ENCODE measurements at places on chromosomes 4 and X. TPM values are rescaled to one million over a fixed set of nuclear protein-coding genes. Genes with fewer than 3 reads are reported as not detected.

Gene INTS6L
- total RNA-seq, result 2.5 TPM

Gene NHS
- 0.07 TPM for total RNA-seq

Gene CT55
- total RNA-seq, result not detected

Gene VCX3B
- total RNA-seq, result not detected

Gene MAGEA1
- 0.07 TPM for total RNA-seq

GRCh38 chr4:108814326-108814725, 51.5 kb upstream of the ETNPPL start:
- no peak for DNase-seq

DNA sequence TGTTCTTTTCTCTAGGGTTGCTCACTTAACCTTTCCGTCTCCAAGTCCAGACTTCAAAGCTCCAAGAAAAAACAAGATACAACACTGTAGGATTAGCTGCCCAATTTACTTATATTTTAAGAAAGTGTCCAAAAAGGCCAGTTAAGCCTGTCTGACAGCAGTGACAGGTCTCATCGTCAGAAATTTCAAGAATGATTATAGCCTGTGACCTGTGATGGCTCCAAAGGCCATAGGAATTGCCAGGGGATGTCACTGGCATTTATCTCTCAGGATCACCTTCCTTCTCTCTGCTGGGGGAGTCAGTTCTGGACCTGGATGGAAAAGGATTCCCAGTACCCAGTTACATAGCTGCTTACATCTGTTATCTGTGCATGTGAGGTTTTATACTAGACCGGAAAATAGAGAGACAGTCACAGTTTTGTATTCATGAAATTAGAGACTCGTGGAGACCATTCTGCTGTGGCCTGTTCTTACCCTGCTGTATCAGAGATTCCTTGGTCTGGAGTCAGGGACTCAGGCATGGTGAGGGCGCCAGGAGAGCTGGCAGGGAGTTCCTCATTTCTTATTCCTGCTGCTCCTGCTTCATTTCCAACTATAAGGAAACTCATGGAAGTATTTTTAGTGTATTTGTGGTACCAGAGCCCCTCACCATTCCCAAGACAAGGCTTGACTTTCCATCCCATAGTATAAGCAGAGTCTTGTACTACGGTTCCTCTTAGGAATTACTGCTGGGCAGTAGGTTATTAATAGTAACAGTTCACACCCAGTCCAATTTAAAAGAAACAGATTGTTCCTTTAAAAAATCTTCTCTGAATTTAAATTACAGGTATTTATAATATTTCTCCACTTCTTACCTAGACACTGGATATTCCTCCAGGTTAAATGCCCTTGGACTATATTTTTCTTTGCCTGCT, 220.8 kb downstream of the SHROOM3 start:
- no peak for DNase-seq

GRCh38 chr4:49032440-49033161, 46.5 kb downstream of the CWH43 start:
- no peak for DNase-seq

- DNase-seq, result no peak
Measured at GRCh38 chr4:38040619-38041018, 80.4 kb downstream of the PTTG2 start.

GRCh38 chr4:99817309-99817890, 773 bp downstream of the DAPP1 start:
- DNase-seq, result no peak

DNA sequence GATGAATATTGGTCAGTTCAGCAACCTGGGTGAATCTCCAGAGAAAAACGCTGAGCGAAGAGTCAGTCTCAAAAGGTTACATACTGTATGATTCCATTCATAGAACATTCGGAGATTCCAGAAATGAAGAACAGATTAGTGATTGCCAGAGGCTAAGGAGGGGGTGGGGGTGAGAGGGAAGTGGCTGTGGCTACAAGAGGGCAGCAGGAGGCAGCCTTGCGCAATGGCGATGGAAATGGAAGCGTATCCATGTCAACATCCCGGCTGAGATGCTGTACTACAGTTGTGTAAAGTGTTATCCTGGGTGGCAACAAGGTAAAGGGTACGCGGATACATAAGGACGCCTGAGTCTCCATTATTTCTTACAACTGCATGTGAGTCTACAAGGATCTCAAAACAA, 18.0 kb downstream of the LYAR start:
- DNase-seq, result no peak

GRCh38 chr4:175935016-175935661, 123.1 kb upstream of the GPM6A start:
- DNase-seq, result no peak
